ENCODE measurements at places on chromosomes 4 and X.

- no peak for DNase-seq
Measured at GRCh38 chr4:23153076-23153475, 460.3 kb downstream of the GBA3 start.

- no peak for DNase-seq
Measured at GRCh38 chr4:4396628-4397440, 9.9 kb downstream of the NSG1 start.

GRCh38 chr4:120005527-120005926, 61.1 kb downstream of the MAD2L1 start:
- DNase-seq, result no peak

- no peak for DNase-seq
Measured at GRCh38 chr4:100118181-100118580, 72.1 kb downstream of the DDIT4L start.

DNA sequence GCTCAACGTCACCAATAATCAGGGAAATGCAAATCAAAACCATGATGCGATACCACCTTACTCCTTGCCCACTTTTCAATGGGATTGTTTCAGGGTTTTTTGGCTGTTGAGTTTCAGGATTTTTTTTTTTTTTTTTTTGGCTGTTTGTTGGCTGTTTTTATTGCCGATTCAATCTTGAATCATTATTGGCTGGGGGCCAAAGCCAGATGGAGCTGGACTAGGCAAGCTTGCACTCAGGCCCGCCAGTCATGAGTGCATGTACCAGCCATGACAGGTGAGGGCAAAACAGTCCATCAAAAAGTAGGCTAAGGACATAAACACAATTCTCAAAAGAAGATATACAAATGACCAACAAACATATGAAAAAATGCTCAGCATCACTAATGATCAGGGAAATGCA, 13.3 kb downstream of the YIPF7 start:
- DNase-seq, result no peak

GRCh38 chrX:148610328-148610698, 109.9 kb downstream of the AFF2 start:
- no peak for DNase-seq

DNA sequence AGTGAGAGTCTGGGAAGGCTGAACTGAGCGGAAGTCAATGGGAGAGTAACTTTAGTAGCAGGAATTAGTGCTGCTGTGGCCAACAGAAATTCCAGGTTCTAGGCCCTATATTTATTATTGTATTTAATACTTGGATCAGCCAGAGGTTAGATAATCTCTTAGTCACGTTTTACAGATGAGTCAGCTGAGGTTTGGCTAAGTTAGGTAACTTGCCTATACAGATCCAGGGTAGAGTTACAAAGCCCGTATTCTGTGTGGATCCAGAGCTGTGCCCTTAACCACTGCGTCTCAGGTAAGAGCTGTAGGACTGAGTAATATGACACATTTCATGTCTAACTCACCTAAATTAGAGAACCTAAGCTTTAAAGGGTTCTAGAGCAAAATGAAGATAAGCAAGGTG, 20.5 kb downstream of the PSMD10 start:
- no peak for DNase-seq

- DNase-seq, result no peak
Measured at GRCh38 chrX:29431895-29432294, 783.5 kb upstream of the MAGEB2 start.
